ENCODE measurements at places on chromosomes 4 and X.

DNA sequence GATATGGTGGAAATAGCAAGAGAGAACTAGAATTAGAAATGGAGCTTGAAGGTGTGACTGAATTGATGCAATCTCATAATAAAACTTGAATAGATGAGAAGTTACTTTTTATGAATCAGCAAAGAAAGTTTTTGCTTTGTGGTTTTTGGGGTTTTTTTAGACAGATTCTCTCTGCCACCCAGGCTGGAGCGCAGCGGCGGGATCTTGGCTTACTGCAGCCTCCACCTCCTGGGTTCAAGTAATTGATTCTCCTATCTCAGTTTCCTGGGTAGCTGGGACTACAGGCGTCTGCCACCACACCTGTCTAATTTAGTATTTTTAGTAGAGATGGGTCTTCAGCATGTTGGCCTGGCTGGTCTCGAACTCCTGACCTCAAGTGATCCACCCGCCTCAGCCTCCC lies 23.7 kb upstream of the NEIL3 start:
- DNase-seq = no peak

DNA sequence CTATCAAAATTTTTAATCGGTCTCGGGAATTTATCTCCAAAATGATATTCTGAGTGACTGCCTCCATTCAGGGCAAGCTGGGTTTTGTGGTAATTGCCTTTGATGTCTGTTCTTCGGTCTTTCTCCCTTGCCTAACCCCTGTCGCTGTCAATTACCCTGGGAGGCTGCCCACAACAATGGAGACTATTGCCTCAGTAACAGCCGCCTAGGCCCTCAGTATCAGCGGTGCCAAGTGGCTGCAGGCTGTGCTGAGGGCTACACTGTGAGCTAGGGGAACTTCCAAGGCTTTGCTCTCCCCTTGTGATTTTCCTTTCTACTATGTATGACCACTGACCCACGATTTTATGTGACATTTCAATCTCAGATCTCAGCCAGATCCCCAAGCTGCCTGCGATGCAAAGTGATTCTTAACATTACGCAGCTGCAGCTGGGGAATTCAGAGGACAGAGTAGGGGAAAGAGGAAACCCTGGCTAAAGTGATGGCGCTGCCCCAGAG lies 36.3 kb upstream of the REST start:
- no peak for DNase-seq

GRCh38 chr4:28010577-28011240 lies 1150.1 kb downstream of the STIM2 start:
- no peak for DNase-seq

DNA sequence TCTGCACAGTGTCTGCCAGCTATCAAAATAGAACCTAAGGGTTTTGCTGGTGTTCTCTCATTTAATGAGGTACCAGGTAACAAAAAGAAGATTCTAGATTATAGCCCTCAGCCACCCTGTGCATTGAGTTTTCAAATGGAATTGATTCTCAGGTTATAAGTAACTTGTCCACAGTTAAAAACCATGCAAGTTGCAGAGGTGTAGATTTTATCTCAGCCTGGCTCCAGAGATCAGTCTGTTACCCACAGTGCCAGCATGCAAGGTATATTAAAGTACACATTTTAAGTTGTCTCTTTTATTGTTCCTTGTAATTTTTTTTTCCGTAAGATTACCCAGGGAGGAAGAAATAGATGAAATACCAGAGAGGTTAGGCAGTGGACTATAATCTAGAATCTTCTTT lies 59.7 kb downstream of the RAPGEF2 start:
- no peak for DNase-seq

GRCh38 chr4:2745981-2746806 lies 9.9 kb downstream of the TNIP2 start:
- DNase-seq = no peak

DNA sequence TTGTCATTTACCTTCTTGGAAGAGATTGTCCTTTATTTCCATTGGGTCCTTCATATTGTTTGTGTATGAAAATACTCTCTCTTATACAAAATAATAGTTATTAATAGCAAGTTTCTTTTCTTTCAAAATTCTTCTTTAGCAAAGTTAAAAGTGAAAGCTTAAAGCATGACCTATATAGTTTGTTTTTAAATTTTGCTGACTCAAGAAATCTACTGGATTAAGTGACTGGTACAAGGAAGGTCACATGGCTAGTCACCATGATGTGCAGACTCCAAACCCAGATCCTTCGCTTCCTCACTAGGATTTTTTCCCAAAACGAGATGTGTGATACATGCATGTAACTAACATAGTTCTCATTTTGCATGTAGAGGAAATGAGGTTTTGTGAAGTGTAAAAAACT lies 322.7 kb downstream of the FRMPD4 start:
- no peak for DNase-seq

DNA sequence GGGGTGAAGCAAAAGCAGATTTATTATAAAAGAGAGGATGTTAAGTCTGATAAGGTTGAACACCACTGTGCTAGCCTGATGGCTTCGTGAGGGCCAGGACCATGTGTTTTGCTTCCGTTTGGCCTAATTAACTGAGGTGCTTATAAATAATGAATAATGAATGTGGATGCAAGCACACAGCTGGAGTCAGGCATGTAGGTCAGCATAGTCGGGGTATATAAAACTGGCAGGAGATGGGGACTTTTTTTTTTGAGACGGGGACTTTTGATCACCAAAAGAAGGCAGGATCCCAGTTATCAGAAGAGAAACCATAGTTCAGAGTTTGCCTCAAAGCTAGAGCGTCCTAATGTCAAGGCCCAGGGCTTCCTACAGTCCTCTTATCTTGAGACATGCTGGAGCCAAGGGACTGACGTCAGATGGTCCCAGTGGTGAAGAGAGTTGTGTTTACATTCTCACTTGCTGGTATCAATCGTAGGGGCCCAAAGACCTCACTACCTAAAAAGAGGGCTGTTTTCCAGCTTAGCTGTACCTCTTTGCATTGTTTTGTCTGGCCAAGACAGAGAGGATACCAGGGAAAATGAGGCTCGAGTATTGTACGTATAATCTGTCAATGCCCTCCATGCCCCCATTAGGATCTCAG lies 50.4 kb downstream of the RTL9 start:
- DNase-seq = no peak

- no peak for DNase-seq
Observed at GRCh38 chr4:14165222-14165920, 537.8 kb upstream of the BOD1L1 start.

All from NCI-H2227 treated with DMSO at 0.1 percent for 48 hours (cell line).